ENCODE measurements at places on chromosomes 16 and 17. TPM values are rescaled to one million over a fixed set of nuclear protein-coding genes. Genes with fewer than 3 reads are reported as not detected.

IL34 gene
- 3.1 TPM for polyA plus RNA-seq

DNA sequence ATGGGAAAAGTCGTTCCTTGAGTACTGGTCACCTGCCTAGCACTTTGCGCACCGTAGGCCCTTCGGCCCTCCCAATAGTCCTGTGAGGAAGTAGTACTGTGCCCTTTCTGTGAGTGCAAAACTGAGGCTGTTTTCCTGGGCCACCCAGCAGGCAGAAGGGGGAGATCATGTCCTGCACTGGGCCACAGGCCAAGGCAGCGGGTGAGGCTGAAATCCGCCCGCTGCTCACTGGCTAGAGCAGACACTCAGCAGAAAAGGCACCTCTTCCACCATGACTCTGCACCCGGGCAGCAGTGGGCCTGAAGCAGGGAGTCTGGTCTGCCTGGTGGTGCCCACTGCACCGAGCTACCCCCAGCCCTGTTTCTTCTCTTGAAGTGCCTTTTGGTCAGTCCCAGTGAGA is 20.2 kb downstream of the METTL22 start:
- H3K4me3 ChIP-seq = no peak overlapping the region
- H3K27ac ChIP-seq = no peak overlapping the region
- peaks cover 49% of the 10 kb centered on the region for H3K36me3 ChIP-seq
- H3K4me1 ChIP-seq = no peaks in the 10 kb centered on the region

DNA sequence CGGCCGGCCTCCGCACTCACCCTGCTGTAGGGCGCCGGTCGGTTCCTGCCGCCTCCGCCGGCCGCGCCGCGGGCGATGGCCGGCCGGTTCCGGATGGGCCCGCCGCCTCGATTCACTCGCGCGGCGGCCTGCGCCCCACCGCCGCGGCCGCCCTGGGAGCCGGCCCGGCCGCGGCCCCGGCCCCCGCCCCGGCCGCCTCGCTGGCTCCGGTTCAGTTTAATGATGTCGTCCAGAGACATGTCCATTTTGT is 158 bp downstream of the ALYREF start:
- H3K27me3 ChIP-seq = no peaks in the 10 kb centered on the region
- H3K27ac ChIP-seq = no peak overlapping the region
- peaks cover 44% of the 10 kb centered on the region for H3K36me3 ChIP-seq
- DNase-seq = no peak
- H3K4me3 ChIP-seq = peak overlapping the region; percentile 95

GRCh38 chr17:72624652-72625051 is 467.8 kb downstream of the SLC39A11 start:
- no peaks in the 10 kb centered on the region for H3K27me3 ChIP-seq
- no peak overlapping the region for H3K4me3 ChIP-seq
- no peak for DNase-seq
- peaks cover 12% of the 10 kb centered on the region for H3K4me1 ChIP-seq
- H3K36me3 ChIP-seq = no peaks in the 10 kb centered on the region

GRCh38 chr17:34246881-34247280 is 8.2 kb upstream of the CCL2 start:
- no peaks in the 10 kb centered on the region for H3K36me3 ChIP-seq
- DNase-seq = no peak
- H3K27ac ChIP-seq = no peak overlapping the region
